Hindlimb muscle (tissue), 1 donor: ENCODE measurements at places on chromosomes 12 and 14.

GRCh38 chr12:42190376-42190775 lies 45.7 kb upstream of the GXYLT1 start:
- DNase-seq, result no peak

GRCh38 chr14:83594874-83595273 lies 1935.1 kb upstream of the FLRT2 start:
- DNase-seq, result no peak

- DNase-seq, result peak; percentile 44
These were observed 106.2 kb upstream of the NAV3 start for GRCh38 chr12:77724367-77724957.

- DNase-seq, result no peak
These were observed 9.7 kb downstream of the NCOR2 start for GRCh38 chr12:124557518-124558223.

DNA sequence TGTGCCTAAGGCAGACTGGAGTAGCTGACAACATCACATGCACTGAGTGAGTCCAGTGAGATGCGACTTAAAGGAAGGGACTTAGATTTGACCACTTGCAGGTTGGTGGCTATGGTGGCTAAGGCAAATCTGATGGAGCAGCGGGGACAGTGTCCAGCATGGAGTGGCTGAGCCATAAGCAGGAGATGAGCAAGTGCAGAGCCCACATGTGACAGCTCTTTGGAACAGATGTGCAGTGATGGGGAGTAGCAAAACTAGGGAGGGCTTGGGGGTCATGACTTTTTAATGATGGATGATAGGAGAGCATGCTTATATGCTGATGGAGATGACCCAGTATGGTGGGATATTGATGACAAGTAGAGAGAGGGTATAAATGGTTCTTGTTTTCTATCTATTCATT lies 80.2 kb downstream of the PELI2 start:
- DNase-seq, result no peak

GRCh38 chr12:71954083-71954778 lies 15.6 kb downstream of the TPH2 start:
- no peak for DNase-seq

- DNase-seq, result no peak
These were observed 8.9 kb downstream of the FOXA1 start for GRCh38 chr14:37585971-37586796.

- no peak for DNase-seq
These were observed 214.9 kb downstream of the ADAMTS20 start for GRCh38 chr12:43336962-43337555.

- DNase-seq, result no peak
These were observed 50.3 kb upstream of the PPP2R5C start for GRCh38 chr14:101711041-101711856.

DNA sequence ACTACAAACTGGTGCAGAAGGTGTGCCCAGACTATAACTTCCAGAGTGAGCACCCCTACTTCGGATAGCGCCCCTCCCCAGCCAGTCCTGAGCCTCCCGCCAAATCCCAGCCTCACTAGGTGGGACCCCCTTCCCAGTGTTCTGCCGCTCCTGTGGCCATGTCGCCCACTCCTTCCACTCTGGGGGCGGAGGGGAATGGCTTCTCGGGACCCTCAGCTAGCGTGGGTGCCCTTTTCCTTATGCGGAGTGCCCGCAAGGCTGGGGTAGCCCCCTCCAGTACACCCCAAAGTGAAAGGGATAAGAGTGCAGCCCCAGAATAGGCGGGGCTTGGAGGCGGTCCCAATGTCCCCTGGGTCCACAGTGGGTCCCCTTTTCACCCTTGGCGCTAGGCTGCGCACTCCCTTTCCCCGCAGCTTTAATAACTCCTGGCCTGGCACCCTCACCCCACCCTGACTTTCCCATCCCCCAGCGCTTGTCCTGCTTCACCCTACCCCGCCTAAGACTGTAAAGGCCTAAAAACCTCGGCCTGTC lies 3.8 kb upstream of the SHMT2 start:
- no peak for DNase-seq

DNA sequence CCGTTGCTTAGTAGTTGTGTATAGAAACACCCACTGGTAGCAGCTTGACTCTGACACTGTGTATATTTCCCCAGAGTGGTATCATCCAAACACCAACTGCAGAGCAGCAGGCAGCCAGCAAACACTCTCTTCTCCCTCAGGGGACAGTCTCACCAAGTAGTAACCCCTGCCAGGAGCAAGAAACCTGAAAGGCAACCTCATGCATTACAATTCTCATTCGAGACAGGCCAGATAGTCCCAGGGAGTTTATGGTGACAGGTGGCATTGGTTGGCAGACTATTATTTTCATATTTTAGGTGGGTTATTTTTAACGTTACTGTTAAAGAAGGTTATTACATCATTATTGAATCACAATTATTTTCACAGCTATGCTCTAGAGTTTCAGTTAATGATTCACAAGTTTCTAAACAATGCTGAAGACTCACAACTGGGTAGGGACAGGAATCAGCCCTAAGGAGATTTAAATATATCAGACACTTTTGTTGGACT lies 222.8 kb downstream of the EGLN3 start:
- no peak for DNase-seq

DNA sequence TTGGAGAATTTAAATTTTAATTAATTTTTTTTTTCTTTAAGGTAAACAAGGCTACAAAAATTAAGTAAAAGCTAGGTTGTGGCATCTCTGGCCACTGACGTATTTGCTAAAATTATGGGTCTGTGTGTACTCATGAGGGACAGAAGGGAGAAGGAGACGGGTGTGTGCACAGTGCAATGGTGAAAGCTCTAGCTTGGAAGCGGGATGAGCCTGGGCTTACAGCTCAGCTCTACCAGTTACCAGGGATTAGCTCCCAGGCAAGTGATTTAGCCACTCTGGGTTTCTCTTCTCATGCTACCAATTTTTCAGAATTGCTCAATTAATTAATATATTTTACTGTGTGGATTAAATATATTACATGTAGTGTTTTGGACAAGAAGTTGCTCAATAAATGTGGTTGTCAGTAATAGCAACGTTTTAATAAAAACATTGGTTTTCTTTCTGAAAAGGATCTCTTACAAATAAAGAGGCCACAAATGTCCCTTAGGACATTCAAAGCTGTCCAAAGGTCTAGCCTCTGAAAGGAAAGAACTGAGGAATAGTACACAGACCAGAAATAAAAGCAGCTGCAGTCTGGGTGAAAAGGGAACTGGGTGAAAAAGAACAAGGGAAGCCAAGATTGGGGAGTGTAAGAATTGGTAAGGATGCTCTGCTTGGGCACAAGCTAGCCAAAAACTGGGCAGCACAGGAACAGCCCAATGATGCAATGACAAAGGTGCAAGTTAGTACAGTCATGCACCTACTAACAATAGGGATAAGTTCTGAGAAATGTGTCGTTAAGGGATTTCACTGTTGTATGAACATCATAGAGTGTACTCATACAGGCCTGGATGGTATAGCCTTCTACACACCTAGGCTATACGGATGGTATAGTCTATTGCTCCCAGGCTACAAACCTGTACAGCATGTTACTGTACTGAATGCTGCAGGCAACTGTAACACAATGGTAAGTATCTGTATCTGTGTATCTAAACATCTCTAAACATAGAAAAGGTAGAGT lies 61.7 kb downstream of the FERMT2 start:
- no peak for DNase-seq

GRCh38 chr12:122917507-122918121 lies 21.7 kb upstream of the VPS37B start:
- DNase-seq, result no peak

GRCh38 chr14:70080076-70080475 lies 108.7 kb downstream of the SLC8A3 start:
- no peak for DNase-seq

GRCh38 chr12:124906606-124907261 lies 7.7 kb downstream of the UBC start:
- DNase-seq, result peak; percentile 90

GRCh38 chr12:92511786-92512185 lies 191.0 kb upstream of the PLEKHG7 start:
- no peak for DNase-seq

- DNase-seq, result no peak
These were observed 49.4 kb downstream of the DYRK2 start for GRCh38 chr12:67697967-67698366.

- DNase-seq, result no peak
These were observed 70.7 kb downstream of the TAOK3 start for GRCh38 chr12:118302053-118302452.

GRCh38 chr12:68250454-68250853 lies 3.0 kb downstream of the IL22 start:
- no peak for DNase-seq

DNA sequence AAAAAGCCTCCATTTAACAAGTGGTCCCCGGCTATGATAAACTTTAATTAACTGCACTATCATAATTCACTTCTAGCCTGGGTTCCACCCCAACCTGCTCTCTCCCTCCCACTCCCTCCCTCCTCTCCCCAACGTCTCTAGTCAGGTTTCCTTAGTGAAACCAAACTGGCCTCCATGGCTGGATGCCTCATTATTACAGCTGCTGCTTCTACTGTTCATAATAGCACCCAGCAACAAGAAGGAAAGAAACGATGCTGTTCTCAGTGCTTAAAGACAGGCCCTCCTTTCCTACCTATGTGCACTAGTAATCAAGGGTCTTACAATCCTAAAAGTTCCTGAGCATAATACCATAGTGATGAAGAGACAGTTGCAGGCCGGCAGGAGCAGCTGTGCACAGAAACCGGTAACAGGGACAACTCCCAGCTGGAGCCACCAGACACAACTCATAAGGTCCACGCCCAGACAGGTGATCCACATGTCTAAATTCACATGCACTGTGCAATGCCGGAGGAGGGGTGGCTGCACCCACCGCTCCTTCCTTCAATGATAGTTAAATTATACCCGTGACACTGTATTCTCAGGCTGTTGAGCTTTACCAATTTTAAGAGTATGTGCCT lies 6.2 kb downstream of the IRF2BPL start:
- no peak for DNase-seq

DNA sequence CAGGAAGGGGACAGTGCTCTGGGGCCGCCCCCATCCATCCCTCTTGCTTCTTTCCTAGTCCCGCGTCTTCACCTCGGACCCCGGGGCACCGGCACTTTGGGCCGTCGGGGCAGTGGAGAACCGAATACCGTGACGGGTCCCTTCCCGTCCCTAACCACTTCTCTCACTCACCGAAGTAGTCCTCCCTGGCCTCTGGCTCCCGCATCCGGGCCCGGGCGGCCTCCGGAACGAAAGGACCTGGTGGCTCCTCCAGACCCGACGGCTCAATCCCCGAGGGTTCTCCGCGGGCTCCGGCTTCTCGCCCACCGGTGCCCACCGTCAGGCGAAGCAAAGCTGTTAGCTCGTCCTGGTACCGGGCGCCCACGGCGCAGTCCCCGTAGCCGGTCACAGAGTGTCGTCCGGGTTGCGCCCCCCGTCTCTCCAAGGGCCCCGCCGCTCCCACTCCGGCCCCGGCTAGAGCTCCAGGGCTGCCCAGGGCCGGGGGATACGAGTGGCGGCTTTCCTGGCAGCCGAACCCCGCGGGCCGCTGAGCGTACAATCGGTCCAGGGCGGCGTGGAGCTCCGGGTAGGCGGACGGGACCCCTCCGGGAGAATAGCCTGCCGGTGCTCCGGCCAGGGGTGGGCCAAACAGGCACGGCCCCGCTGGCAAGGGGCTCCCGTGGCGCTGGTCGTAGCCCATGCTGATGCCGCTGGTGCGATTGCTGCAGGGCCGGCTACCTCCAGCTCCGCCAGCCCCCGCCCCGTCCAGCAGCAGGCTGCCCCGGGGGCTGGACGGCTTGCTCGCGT lies 1.1 kb downstream of the AJUBA start:
- no peak for DNase-seq

DNA sequence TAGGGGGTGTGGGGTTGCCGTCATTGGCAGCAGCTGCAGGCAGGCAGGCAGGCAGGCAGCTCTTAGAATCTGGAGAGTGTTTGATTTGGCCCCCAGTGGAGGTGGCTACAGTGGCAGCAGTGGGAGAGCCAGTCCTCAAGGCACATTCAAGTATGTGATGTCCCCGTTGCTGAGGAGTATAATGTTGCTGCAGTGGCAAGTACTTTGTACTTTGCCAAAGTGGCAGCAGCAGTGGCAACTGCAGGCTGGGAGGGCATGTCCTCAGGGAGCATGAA lies 147.1 kb downstream of the PAPOLA start:
- no peak for DNase-seq

- no peak for DNase-seq
These were observed 328.8 kb downstream of the ADGRD1 start for GRCh38 chr12:131282292-131283080.

DNA sequence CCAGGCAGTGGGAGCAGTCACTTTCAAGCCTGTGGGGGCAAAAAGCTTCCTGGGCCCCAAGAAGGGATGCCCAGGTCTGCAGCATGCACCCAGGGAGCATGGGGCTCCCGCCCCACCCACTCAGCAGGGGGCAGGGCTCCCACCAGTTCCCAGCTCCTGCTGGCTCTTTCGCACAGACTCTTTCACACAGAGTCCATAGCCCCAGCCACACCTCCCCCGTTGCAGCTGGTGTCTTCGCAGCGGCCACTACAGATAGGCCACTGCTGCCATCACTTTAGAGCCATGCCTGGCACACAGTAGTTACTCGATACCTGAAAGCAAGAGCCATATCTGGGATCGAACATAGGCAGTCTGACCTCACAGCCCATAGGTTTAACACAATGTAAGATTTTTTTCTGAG lies 98.2 kb downstream of the NUAK1 start:
- DNase-seq, result no peak

GRCh38 chr12:80175307-80175930 lies 76.1 kb downstream of the OTOGL start:
- no peak for DNase-seq

DNA sequence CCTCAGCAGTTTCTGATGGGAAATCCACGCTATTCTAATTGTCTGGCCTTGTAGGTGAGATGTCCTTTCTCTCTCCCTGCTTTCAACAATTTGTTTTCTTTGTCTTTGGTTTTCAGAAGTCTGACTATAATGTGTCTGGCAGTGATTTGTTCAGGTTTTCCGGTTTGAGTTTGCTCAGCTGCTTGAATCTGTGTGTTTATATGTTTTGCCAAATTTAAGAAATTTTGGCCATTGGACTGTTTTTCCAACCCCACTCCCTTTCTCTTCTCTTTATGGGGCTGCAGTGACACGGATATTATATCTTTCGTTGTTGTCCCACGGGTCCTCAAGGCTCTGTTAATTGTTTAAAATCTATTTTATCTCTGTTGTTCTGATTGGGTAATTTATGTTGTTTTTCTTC lies 105.0 kb downstream of the ADGRD1 start:
- no peak for DNase-seq

DNA sequence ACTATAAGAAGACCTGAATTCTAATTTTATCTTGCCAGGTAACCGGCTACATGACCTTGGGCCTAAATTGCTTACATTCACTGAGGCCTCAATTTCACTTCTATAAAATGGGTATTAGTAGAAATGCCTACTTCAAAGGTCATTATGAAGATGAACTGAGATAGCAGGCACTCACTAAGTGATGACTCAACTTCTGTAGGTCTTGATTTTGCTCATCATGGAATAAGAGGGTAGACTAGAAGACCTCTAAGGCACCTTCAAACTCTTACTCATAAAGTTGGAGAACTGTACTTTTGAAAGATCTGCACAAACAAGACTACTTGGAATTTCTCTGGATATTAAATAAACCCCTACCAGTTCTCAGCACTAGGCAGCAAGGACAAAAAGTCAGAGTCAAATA lies 39.3 kb upstream of the FRMD6 start:
- no peak for DNase-seq
